ENCODE measurements at places on chromosomes 1 and 21.

DNA sequence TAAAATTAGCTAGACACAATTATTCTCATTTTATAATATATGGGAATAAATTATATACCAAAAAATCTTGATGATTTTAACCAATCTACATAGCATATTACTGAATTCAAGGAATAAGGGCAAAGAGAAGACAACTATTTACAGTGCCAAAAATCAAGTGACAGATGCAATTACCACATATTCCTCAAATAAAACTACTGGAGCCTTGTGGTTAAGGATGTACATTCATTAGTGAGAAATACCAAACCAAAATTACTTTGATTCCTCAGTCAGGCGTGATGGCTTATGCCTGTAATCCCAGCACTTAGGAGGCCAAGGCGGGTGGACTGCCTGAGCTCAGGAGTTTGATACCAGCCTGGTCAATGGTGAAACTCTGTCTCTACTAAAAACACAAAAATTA lies 68.8 kb upstream of the RBM34 start:
- DNase-seq: no peak

DNA sequence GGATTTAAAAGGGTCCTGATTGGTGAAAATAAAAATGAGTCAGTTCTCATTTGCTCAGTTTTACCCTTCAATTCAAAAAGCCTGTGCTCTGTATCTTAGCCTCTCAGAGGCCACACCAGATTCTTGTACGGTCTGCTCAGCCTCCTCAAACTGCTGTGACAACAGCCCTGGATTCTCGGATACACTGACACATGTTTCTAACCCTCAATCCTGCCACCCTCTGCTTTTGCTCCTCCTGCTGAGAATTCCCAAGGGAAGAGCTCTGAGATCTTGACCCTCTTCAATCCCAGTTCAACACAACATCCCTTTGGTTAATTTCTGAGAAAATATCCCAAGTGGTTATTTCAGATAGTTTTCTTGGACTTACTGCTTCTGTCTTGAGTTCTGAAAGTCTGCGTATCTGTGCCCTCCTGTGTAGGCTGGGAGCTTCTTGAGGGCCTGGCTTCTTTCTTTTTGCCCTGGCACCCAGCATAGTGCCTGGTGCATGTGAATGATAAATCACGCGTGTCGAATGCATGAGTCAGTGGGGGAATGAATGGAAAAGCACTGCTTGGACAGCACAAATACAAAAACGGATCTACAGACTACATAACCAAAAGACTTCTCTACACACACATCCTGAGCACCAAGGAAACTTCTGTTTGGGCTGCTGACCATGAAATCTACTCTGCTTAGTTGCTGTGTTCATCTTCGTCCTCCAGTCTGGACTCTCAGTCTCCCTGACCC lies 24.5 kb downstream of the IRF2BP2 start:
- DNase-seq: no peak

DNA sequence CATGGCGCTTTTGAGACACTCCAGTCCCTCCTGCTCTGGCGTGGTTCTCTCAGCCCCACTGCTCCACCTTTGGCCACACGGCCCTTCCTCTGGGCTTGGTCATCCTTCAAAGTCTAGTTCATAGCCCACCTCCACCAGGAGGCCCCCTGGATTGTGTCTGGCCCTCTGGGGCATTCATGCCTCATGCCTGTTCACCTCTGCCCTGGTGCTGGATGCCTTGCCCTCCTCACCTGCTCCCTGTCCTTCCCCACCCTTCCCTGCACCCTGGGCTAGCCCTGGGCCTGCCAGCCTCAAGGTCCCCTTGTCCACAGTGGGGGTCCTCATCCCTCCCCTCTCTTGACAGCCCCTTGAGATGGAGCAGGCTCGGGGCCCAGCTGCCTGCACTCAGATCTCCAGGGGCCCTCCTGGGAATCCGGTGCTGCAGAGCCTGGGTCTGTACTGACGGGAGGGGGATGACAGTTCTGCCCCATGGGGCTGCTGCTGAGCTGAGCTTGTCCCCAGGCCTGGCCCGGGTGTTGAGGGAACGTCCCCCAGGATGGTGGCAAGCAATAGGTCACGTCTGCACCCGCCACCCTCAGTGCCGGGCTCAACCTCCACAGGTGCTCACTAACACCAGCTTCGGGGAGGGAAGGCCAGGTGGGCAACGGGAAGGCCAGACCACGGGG lies 18.4 kb downstream of the PRXL2B start:
- no peak for DNase-seq

DNA sequence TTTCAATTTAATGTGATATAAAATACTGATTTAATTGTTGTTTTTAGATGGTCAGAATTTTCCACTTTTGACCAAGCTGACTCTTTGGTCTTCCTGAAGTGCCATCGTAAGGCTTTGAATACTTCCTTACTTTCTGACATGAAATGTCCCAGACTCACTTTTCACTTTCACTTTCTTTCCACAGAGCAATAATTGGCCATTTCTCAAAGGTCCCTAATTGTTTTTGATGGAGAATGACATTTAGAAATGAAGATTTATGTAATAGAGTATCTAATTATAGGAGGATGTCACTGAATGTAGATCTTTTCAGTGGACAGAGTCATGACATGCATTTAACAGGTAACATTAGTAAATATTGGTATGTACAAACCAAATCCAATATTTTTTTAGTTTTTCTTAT lies 1141.6 kb downstream of the KCNT2 start:
- DNase-seq: no peak

DNA sequence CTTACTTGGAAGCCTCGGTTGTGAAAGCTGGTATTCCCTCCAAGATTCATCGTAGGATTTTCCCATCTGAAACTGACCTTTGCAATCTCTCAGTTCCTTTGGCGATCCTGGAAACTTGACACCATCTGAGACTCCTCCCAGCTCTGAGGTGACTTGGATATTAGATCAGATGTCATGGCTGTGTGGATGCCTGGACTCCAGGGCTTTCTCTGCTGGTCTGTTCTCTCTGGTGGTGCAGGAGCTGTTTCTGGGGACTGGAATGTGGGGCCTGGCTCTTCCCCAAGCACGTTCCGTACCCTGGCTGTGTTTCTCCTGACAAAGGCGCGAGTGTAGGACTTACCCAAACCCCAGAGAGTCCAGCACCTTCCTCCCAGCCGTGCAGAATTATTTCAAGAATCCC lies 252.2 kb downstream of the RPS6KC1 start:
- no peak for DNase-seq

DNA sequence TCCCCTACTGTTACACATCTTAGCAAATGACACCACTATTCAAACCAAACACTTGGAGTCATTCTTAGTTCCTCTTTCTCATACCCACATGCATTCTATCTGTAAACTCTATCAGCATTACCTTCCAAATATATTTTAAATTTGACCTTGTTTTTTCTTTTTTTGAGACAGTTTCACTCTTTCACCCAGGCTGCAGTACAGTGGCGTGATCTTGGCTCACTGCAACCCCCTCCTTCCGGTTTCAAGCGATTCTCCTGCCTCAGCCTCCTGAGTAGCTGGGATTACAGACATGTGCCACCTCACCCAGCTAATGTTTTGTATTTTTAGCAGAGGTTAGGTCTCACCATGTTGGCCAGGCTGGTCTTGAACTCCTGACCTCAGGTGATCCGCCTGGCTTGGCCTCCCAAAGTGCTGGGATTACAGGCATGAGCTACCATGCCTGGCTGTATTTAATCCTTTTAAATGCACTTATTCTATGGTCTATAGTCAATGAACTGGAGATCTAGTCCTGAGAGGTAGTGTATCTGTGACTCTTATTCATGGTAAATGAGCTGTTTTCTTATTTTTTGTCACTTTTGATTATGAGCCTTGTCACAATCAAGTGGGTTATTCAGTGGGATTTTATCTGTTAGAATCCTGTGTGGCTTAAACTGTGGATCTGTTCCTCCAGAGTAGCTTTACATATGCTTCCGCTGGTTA lies 73.1 kb downstream of the GATAD2B start:
- DNase-seq: no peak

GRCh38 chr1:210523830-210524229 lies 195.1 kb downstream of the HHAT start:
- no peak for DNase-seq

DNA sequence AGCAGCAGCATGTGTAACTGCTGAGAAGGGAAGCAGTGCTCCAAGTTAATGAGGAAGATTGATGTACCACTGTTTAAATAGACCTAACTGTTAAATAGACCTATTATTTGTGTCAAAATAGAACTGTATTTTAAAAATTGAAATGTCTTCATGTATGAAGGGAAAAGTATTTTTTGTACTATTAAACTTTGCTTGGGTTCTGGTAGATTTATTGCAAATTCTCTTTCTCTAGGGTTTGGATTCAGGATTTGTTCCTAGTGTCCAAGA lies 128.3 kb downstream of the OSBPL9 start:
- DNase-seq: no peak

DNA sequence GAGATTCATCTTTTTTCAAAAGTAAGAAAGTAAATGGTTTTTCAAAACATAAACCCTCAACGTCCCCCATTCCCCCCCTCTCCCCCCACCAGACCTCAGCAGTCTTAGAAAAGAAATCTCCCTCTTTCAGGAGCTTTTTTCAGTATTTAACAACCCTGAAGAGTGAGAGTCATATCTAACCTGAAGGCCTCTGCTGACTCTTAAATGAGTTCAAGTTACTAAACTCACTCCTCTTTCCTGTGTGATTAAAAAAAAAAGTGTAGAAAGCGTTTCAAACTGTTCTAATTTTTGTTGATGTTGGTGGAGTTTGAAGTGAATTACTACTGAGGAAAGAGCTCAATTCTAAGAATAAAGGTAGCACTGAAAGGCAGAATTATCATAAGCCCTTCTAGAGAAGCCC lies 93.7 kb downstream of the VAV3 start:
- no peak for DNase-seq

GRCh38 chr21:16709866-16710550 lies 802.8 kb upstream of the CXADR start:
- DNase-seq: no peak

- DNase-seq: no peak
Observed at GRCh38 chr1:228989176-228989575, 253.9 kb downstream of the RHOU start.

- no peak for DNase-seq
Observed at GRCh38 chr1:201545851-201546492, 7.0 kb downstream of the NAV1 start.

GRCh38 chr1:185795181-185795580 lies 61.0 kb downstream of the HMCN1 start:
- DNase-seq: no peak

DNA sequence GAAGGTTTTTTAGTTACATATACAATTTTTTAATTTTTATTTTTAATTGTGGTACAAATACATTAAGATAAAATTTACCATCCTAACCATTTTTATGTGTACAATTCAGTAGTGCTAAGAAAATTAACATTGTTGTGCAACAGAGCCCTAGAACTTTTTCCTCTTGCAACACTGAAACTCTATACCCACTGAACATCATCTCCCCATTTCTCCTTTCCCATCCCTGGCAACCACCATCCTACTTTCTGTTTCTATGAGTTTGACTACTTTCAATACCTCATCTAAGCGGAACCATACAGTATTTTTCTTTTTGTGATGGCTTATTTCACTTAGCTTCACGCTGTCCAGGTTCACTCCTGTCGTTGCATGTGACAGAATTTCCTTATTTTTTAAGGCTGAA lies 54.1 kb downstream of the PALMD start:
- DNase-seq: no peak

- no peak for DNase-seq
Observed at GRCh38 chr1:193322211-193322610, 135.8 kb upstream of the B3GALT2 start.

- no peak for DNase-seq
Observed at GRCh38 chr1:86140281-86140880, 16.2 kb downstream of the COL24A1 start.

DNA sequence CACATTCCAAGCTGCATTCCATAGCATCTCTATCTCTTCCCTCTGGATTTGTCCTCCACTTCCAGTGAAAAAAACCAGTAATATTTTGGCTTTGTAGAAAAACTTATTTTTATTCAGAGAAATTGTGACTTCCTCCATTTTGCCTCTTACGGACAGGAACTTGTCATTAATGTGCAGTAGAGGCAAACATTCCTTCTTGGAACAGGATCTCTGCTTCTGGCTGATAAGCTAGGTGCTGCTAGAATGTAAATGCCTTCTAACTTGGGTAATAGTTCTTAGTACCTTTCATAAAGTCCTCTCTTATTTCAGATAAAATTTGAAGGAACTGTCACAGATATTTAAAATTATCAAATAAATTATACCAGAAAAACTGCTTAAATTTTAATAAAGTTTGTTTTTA lies 707.8 kb downstream of the USP25 start:
- no peak for DNase-seq

- DNase-seq: no peak
Observed at GRCh38 chr1:208026880-208027438, 116.0 kb upstream of the CD34 start.

DNA sequence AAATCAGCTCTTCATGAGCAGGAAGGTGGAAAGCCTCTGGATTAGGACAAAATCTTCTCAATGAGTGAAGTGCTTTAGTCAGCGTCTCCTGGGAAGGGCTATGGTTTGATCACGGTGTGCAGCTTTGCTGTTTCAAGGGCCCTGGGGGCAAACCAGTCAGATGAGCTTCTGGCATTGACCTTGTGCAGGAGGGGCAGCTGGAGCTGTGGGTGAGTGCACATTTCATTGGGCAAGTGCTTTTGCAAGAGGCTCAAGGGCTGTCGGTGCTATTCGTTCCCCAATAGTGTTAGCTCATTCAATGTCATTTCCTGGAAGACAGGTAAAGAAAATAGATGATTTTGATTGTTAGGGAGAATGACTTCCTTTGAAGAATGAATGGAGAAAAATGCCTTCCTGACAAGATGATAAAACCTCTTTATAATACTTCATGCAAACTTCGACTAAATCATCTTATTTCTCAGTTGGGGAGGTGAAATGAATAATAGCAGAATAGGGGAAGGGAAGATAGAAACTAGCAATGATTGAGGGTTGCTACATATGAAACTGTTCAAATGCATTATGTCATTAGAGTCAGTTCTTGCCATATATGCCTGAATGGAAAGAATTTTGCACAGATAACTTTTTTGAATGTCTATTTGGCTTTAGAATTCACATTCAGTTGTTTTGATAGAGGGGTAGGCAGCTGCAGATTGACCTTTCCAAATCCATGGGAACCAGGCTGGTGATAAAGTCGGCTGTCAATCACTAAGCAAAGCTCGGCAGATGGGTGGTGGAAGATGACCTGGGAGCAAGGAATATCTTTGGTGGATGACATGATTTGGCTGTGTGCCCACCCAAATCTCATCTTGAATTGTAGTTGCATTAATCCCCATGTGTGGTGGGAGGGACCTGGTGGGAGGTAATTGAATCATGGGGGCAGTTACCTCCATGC lies 12.9 kb upstream of the DISC1 start:
- DNase-seq: no peak

DNA sequence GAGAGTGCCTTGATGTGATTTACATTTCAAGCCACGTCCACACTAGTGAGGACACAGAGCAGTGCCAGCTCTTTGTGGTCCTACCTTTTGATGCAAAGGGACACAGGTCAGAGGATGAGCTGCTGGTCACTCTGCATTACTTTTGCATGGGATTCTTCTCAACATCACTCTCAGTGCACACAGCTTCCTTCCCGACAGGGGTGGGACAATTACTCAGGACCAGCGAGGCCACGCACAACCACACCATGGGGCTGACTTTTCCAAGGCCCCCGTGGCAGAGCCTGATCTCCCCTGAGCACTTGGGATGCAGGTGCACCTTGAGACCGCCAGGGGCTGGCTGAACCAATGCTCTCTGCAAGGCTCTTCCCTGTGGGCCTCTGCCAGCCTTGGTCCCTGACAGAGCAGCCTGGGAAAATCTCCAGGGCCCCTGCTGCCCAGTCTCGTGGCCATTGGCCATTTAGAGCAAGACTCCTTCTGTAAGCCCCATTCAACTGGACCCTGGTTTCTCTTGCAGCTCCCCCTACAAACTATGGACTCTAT lies 13.2 kb upstream of the PRAMEF12 start:
- DNase-seq: no peak
